Thoracic aorta (tissue), 2 donors: ENCODE measurements at places on chromosomes 12 and 14.

DNA sequence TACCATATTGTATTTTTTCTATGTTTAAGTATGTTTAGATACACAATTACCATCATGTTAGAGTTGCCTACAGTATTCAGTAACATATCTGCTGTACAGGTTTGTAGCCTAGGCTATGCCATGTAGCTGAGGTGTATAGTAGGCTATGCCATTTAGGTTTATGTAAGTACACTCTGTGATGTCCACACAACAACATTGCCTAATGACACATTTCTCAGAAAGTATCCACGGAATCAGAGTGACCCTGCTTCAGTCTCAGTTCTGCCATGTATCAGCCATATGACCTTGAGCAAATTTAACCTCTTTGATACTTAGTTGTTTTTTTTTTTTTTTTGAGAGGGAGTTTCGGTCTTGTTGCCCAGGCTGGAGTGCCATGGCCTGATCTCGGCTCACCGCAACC is 12.7 kb downstream of the SUSD6 start:
- no peak for DNase-seq

- DNase-seq, result no peak
Measured at GRCh38 chr14:103408491-103409155, 23.4 kb downstream of the MARK3 start.

DNA sequence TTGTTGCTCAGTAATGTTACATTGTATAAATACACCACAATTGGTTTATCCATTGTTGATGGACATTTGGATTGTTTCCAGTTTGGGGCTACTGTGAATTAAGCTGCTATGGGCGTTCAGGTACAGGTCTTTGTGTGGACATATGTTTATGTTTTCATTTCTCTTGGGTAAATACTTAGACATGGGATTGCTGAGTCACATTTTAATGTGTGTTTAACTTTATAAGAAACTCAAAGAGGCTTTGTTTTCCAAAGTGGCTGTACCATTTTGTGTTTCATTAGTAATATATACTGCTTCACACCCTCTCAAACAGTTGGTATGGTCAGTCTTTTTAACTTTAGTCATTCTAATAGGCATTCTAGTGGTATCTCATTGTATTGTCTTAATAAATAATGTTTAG is 225.0 kb downstream of the SPTSSA start:
- no peak for DNase-seq

DNA sequence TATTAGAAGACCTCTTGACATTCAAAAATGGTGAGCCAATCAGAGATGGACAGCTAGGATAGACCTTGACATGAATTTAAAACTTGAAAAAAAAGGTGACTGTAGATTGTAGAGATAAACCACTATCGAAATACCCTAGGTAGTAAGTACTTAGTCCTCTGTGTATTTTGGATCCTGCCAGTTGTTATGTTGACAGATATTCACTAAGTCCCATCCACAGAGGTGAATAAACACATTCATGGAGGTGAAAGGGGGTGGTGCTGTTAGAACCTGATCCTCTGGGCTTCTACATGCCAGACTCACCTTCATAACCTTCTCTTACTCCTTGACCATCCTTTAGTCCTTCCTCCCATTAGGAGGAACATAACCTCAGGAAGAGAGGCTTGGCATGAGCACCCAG is 72.3 kb downstream of the OTX2 start:
- DNase-seq, result no peak

GRCh38 chr12:84594157-84594556 is 318.4 kb downstream of the SLC6A15 start:
- no peak for DNase-seq

- no peak for DNase-seq
Measured at GRCh38 chr12:123148655-123149054, 2.2 kb downstream of the PITPNM2 start.

DNA sequence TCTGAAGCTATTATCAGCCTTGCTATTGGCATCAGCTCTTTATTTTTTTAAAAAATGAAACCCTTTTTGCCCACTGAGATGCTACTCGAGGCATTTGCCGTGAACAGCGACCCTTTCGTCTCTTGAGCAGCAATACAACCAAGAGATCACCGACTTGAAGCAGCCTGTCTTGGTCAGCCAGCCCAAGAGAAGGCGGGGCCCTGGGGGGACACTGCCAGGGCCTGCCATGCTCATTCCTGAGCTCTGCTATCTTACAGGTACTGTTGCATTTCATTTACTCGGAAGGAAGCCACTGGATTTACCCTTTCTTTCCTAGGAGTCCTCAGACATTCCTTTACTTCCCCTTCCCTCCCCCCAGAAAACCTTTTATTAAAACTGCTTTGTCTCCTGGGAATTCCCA is 16.7 kb downstream of the PIWIL1 start:
- no peak for DNase-seq

GRCh38 chr12:89217472-89217871 is 134.8 kb downstream of the DUSP6 start:
- no peak for DNase-seq

DNA sequence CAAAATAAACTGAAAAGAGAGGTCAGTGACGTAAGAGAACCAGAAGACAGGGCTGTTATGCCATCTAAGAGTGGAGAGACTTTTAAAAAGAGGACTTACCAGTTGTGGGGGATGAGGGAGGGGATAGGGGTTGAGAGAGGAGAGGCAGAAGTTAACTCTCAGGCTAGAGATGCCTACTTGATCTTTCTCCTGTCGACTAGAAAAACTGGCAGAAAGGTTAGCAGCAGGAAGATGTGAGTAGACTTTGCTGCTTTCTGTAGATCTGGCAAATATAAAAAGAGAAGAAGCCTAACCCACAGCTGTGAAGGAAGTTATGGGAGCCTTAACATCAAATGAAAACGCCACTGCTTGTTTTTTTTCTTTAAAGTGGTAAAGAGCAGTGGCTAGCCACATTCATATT is 10.7 kb downstream of the CREBL2 start:
- no peak for DNase-seq

- no peak for DNase-seq
Measured at GRCh38 chr12:18946106-18946505, 183.4 kb upstream of the PLEKHA5 start.

DNA sequence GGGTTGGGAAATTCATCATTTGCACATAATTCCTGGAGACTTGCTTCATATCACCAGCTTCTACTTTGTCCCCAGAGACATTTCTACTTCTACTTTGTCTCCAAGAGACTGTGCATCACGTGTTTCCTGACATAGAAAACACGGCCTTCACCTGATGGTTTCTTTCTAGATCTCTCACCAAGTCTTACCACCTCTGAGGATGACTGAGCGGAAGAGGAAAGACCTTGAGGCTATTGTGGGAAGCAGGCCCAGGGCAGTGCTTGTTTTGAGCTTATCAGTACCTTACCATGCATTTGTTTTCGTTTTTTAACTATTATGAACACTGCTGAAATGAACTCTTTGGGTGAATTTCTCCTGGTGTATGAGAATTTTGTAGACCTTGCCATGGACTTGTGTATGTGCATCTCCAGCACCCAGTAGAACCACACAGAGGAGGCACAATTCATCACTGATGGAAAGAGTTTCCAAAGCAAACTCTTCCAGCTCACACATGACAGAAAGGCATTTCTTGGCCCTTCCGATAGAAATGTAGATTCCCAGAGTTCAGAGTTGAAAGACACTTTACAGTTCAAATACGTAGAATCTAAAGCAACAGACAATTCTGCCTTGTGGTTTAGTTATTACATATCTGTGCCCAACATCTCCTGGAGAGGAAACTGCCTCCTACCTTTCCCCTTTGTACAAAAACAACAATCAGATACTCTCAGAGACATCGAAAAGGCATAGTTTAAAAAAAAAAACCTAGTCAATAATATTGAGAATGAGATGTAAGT is 434.7 kb downstream of the FUT8 start:
- DNase-seq, result no peak

GRCh38 chr14:105865904-105866840 is 339.8 kb downstream of the TMEM121 start:
- DNase-seq, result no peak

DNA sequence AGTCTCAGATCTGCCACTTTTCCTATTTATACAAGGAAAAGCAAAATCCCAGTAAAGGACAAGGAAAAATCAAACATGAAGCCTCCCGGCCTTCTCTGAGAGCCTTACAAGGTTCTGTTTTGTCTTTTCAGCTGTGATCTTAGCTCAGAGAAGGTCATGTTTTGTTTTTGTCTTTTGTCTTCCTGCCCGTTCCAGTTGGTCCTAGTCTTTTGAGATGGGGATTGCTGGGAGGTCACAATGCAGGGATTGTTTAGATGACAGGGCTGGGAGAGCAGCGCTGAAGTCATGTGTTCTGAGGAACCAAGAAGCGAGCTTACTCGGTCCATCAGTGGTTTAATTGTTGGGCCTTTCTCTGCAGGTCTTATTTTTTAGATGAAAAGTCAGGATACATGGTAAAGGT is 6.0 kb downstream of the PLEKHH1 start:
- no peak for DNase-seq

- DNase-seq, result no peak
Measured at GRCh38 chr12:47410383-47410782, 295.4 kb downstream of the RPAP3 start.

DNA sequence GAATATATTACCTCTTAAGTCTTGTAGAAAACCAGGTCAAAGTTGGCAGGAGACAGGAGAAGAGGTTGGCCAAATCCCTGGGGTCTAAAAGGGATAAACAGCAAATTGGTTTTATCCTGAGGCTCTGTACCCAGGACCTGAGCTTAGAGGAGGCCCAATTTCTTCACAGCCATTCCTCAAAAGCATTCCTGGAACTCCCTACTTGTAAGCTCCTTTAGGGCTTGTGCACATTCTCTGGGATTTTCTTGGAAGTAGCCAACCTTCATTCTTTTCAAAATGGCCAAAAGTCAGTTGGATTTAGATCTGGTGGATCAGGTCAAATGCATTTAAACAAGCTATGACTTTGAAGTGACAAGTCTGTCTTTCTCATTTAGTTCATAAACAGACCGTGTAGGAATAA is 152.1 kb upstream of the PLXNC1 start:
- no peak for DNase-seq

- no peak for DNase-seq
Measured at GRCh38 chr14:76901171-76902055, 75.2 kb downstream of the LRRC74A start.

GRCh38 chr12:53051881-53052412 is 2.1 kb downstream of the TNS2 start:
- DNase-seq, result no peak

GRCh38 chr12:82728710-82729109 is 42.0 kb downstream of the TMTC2 start:
- no peak for DNase-seq

- no peak for DNase-seq
Measured at GRCh38 chr14:105253329-105253682, 5.0 kb downstream of the BTBD6 start.

DNA sequence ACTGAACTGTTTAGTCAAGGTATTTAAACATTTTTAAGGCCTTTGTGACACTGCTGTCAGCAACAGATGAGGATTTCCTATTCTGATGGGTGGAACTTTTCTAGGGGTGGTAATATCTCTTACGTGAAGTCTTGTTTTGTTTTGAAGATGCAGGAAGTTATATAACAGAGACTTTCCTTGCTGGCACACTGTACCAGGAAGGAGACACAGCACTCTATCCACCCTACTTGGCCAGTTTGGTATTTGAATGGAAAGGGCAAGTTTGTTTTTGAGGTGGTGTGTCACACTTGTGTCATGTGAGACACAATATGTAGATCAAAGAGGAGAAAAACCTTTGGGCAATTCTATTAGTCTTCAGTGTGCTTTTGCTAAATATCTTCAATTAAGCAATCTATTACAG is 51.6 kb upstream of the SRP54 start:
- DNase-seq, result no peak

GRCh38 chr12:62748941-62749468 is 185.9 kb downstream of the PPM1H start:
- no peak for DNase-seq
